ENCODE measurements at places on chromosomes 4 and X.

DNA sequence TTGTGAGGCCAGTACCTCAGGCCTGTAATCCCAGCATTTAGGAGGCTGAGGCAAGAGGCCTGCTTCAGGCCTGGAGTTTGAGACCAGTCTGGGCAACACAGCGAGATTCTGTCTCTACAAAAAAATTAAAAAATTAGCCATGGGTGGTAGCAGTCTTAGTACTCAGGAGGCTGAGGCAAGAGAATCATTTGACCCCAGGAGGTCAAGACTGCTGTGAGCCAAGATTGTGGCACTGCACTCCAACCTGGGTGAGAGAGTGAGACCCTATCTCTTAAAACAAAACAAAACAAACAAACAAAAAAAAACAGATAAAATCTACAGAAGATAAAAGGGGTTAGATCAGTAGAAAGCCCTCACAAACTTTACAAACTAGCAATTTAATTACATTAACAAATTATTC lies 80.7 kb downstream of the MAB21L2 start:
- no peak for DNase-seq

DNA sequence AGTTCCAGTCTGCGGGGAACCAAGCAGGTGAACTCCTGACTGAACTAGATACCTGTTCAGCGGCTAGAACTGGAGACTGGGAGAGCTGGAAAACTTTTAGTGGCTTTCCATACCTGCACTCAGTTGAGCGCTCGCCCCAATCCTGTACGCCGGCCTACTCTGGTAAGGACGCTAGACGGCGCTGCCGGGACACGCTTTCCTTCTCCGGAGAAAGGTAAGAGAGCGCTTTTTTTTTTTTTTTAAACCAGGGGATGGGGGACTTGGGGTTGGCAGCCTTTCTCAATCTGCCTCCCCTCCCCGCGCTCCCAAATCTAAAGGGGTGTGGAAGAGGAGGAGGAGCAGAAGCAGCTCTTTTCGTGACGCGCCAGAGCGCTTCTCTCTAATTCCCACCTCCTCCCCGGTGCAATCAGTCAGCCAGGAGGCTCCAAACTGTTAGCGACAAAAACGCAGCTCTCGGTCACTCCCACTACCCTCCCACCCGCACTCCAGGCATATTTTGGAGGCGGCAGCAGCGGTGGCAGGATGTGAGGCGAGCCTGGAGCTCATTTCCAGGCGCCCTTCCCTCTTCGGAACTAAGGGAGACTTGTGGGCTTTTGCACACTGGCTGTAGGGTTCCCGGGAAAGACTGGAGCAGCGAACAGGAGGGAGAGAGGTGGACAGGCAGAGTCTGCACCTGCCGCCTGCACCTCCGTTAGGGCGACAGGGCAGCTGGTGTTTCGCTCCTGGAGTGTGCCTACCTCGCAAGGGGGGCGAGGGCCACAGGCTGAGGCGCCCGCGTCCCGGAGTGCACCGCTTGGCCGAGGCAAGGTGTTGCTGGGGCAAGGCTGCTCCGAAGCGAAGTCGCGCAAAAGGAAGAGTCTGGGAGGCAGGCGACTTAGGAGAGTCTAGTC lies at the start of gene IL1RAPL2:
TSS of gene IL1RAPL2 (plus strand) at position 409 of the 890 bp plus-strand sequence.
- peak; percentile 0 for DNase-seq

DNA sequence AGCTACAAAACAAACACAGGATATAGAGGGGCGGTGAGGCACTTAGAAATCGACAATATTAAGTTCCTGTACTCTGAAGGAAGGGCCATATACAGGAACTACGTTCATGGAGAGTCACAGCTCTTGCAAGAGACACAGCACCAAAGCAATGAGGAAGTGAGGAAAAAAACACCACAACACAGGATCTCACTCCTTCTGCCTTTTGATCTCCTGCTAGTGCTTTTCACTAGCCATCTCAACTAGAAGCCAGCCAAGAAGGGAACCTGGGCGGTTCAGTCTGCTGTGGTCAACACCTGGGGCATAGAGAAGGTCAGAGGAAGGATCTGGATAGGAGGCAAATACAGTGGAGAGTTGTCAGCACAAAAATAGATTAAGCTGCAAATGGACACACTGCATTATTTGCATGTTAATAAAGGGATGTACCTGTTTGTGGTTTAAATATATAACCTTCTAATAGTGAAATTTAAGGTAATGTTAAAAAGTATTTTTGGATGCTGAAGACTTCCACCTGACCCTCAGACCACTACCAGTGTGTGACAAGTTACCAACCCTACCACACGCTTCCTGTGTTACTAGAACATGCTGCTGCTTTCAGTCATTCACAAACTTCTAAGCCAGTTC lies 104.6 kb downstream of the DTHD1 start:
- DNase-seq = peak; percentile 78

DNA sequence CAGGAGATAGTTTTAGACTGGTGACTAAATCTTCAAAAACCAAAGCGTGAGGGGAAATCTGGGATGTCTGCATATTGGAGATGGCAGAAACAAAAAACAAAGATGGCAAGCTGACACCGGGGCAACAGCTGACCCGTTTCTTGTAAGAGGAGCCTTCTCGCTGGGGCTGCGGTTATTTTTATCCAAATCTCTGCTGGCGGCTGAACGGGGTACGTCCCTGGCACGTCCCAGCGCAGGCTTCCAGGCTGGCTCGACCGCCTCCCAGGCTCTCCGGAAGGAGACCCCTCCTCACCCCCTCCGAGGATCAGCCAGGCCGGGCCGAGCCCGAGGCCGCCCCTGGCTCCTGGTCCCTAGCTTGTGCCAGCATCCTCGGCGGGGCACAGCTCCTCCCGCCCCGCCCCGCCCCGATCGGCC lies 403 bp downstream of the SGCB start:
- peak; percentile 50 for DNase-seq

DNA sequence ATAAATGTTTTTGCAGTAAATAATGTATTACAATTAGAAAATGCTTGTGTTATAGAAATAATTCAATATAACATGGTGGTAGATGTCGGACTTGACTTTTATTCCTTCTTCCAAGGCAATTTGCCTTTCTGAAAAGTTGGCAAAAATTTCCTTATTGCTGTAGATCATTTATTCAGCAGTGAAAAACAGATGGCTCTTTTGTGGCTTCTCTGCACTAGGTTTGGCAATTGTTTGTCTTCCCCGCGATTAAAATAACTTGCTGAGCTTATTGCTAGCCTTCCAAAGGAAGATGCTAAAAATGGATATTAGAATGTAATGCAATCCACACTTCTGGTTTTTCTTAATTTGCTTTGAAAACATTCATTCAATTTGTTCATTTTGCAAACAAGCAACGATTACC lies 1977.9 kb upstream of the ADGRL3 start:
- DNase-seq = no peak

DNA sequence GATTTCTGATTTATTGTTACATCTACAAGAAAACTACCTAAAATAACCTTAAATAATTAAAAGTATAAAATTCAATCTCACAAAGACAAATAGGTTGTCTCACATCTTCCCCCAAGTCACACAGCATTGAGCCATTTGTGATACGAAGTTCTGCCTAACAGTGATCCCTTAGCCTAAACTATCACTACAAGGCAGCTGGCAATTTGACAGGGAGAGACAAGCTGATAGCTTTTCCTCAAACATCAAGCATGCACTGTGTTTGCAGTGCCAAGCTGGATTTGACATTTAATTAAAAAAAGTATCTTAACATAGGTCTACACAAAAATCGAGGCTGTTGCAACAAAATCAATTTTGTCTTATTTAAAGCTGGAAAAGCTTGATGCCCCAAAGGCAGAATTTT lies 464.7 kb upstream of the TRAM1L1 start:
- DNase-seq = no peak

- no peak for DNase-seq
Measured at GRCh38 chr4:177490769-177491168, 48.5 kb upstream of the AGA start.

DNA sequence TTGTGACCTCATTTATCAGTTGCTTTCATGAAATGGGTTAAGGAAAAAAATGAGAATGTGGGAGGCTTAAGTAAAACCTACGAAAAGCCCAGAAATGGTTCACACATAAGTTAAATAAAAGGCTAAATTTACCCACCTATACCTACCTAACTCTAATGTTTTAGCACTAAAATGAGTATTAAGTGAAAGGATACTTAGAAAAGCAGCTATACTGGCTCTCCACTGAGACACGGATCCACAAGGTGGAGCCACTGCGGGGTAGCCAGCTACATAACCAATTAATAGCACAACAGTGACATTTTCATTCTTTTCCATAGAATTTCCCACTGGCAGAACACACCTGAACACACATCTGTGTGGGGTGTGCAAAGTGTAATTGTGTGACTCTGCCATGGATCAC lies 101.9 kb downstream of the MAML3 start:
- DNase-seq = peak; percentile 7

GRCh38 chrX:45191820-45192409 lies 8.8 kb downstream of the DIPK2B start:
- no peak for DNase-seq

DNA sequence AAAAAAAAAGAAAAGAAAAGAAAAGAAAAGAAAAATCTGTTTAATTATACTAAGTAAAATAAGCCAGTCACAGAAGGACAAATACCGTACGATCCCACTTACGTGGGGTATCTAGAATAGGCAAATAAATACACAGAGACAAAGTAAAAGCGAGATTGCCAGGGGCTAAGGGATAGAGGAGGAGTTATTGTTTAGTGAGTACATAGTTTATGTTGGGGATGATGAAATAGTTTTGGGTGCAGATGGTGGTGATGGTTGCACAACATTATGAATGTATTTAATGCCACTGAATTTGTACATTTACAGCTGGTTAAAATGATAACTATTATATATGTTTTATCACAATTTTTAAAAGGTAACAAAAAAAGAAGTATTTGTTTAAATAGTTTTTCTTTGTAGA lies 7.1 kb downstream of the CA5B start:
- no peak for DNase-seq

- DNase-seq = peak; percentile 11
Measured at GRCh38 chr4:17168571-17168970, 270.1 kb upstream of the LDB2 start.

- DNase-seq = no peak
Measured at GRCh38 chr4:36411338-36411737, 129.9 kb downstream of the DTHD1 start.

All from GM12865 (cell line).